ENCODE measurements at places on chromosomes 2 and 18. TPM values are rescaled to one million over a fixed set of nuclear protein-coding genes. Genes with fewer than 3 reads are reported as not detected.

GRCh38 chr2:230678018-230678417 lies 34.6 kb upstream of the CAB39 start:
- DNase-seq, result no peak

DNA sequence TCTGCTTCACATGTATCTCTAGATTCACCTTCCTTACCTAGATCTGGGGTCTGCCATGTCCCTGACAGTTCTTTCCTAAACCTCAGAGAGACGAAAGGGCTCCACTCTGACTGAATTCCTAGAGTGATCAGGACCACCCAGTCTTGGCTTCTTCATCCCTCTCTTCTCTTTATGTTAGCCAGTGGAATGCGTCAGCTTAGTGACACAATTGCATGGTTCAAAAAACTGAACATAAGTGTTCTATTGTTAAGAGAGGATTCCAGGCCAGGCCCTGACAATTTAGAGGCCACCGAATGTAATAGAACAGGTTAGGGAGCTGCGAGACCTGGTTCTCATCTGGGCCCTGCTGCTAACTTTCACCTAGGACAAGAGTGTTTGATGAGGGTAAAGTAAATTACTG lies 10.0 kb downstream of the PRELID3A start:
- DNase-seq, result no peak

DNA sequence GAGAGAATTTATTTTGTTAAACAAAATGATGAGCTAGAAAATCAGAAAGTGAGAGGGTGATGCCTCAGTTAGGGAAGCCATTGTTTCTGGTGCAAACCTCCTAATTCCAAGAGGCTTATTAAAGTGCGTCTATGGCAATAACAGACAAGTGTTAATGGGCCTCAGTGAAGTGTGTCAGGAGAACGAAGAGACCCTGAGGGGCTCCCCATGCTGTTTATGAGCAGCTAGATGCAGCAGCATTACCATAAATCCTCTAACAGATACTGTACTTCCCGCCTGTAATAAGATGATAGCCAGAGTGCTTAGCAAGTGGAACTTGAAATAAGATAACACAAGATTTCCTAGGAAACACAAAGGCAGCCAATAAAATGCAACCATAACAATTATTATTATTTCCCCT lies 157.4 kb downstream of the MYT1L start:
- DNase-seq, result no peak

The NGEF gene
- not detected for total RNA-seq

DNA sequence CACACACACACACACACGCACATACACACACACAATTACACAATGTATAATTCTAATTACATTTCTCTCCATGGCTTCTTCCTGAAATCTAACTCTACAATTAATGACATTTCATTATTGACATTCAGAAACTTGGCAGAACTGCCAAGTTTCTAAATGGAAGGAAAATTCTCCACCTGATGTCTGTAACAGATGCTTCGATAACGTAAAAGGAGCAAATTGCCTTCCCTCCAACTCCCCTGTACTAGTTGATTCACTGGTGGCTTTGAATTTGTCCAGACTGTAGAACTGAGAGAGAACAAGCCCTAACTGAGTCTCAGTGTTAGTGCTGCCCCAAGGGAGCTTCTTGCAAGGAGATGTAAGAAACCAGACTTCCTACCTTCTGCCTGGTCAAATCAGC lies 255.1 kb upstream of the TMEM200C start:
- no peak for DNase-seq

The ZBTB7C gene
- total RNA-seq, result not detected

The DPP4 gene
- 1.2 TPM for total RNA-seq

The MLPH gene
- not detected for total RNA-seq

DNA sequence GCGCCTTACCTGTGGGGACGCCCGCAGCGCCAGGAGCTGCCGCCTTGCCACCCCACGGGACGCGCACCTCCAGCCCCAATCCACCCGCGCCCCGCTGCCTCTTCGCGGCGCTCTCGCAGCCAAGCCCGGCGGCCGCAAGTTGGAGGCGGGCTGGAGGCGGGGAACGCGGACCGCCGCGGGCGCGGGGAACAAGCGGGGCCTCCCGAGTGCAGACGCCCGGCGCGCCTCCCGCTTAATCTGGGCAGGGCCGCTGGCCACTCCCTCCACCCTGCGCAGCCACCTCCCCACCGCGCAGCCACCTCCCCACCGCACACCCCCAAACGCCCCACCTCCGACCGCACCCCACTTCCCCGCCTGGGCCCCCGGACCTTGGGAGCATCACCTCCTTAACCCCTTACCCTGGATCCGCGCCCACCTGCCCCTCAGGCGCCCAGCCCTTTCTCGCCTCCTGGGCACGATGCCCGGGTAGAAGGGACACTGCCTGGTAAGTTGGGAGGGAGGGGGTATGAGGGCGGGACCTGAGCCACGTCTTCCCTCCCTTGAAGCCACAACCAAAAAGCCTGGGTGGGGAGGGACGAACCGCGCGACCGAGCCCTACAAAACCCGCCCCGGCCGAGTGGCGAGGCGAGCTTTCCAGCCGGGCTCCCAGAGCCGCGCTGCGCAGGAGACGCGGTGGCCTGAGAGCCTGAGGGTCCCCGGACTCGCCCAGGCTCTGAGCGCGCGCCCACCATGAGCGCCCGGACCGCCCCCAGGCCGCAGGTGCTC lies at the start of the genes COL4A3 and COL4A4:
COL4A3 (plus strand) TSS at position 627 of the 765 bp plus-strand sequence; CDS start at position 730, 103 bp downstream.
COL4A4 (minus strand) TSS at position 208 of the 765 bp plus-strand sequence. CDS start 16,722 bp downstream, outside the sequence.
- peak; percentile 72 for DNase-seq

The SLC16A14 gene
- total RNA-seq, result 2.4 TPM
